ENCODE measurements at places on chromosomes 11 and 22.

GRCh38 chr22:35995772-35996171, 32.9 kb downstream of the RBFOX2 start:
- DNase-seq: no peak

DNA sequence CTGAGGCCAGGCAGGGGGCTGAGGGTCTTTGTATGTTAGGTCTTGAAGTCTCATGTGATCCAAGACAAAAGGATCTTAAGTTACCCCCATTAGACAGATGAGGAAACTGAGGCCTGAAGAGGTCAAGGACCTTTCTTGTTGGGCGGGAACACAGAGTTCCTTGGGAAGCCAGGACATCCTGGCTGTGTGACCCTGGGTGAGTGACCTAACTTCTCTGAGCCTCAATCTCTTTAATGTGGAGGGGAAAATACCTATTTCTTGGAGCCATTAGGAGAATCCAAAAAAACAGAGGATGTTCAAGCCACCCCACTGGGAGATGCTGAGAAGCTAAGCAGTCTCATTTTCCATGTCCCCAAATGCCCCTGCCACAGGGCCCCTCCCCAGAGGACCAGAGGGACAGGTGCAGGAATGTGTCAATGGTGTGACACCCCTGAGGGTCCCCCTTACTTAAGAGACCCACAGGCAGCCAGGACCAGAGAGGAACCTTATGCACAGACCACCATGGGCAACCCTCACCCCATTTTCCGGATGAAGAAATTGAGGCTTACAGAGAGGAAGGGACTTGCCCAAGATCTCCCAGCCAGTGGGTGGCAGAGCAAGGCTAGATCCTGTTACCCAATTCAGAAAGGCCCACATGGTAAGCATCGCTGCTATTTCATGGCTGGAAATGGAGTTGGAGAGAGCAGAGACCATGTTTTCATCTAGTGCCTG, 8.0 kb downstream of the RAC2 start:
- no peak for DNase-seq

DNA sequence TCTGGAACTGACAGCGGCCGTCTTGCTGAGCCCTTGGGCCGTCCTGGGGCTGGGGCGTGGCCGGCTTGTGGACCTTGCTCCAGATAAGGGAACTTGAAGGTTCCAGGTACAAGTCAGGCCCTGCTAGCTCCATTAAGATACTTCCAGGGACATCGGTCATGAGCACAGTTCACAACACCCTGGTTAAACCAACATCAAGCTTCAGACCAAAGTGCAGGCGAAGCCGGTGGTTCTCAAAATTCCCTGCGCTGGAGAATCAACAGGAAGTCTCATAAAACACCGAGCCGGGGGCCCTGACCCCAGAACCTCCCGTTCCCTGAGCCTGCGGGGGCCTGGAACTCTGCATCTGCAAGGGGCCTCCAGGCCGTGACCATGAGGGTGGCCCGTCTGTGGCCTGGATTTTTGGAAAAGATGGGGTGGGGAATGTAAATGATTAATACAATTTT, 1043.8 kb downstream of the BRD1 start:
- DNase-seq: no peak

- DNase-seq: no peak
Observed at GRCh38 chr22:27723708-27724107, 77.8 kb downstream of the MN1 start.

- no peak for DNase-seq
Observed at GRCh38 chr22:31218565-31219262, 6.6 kb downstream of the LIMK2 start.

DNA sequence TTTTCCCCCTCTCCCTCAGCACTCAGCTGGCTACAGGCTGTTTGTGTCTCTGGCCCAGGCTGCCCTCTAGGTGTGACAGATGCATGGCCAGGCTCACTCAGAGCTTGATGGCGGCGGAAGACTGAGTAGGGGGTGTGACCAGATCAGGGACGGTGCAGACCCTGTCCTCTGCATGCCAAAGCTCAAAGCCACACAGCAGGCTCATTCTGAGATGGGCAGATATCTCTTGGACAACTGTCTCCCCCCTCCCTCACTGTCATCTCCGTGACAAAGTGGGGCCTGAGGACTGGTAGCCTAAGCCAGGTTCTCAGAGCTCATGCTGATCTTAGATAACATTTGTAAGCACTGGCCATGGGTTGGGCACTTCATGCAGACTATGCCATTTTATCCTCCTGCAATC, 231.3 kb downstream of the DSCAML1 start:
- no peak for DNase-seq

GRCh38 chr11:63212742-63213141, 30.7 kb downstream of the SLC22A25 start:
- no peak for DNase-seq

DNA sequence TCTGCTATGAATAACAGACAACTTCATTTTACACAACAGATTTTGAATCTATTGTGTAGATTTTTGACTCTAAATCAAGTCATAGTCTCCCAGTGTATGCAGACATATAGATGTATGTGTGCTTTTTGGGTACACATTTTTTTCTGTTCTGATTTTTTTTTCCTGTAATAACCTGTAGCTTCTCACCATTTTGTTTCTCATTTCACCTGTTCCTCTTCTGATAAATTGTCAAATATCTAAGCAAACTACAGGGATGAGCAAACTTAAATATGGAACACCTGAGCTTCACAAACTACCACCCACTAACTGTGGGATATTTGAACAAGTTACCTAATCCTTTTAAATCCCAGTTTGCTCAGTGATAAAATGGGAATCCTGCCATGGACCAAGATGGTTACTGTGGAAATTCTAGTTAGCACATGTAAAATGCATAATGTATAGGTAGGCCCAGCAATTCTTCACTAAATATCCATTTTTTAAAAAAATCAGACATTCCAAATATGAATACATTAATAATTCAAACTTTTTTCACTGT, 15.7 kb downstream of the LGR4 start:
- DNase-seq: no peak

GRCh38 chr11:19433367-19433766, 192.6 kb upstream of the E2F8 start:
- no peak for DNase-seq

DNA sequence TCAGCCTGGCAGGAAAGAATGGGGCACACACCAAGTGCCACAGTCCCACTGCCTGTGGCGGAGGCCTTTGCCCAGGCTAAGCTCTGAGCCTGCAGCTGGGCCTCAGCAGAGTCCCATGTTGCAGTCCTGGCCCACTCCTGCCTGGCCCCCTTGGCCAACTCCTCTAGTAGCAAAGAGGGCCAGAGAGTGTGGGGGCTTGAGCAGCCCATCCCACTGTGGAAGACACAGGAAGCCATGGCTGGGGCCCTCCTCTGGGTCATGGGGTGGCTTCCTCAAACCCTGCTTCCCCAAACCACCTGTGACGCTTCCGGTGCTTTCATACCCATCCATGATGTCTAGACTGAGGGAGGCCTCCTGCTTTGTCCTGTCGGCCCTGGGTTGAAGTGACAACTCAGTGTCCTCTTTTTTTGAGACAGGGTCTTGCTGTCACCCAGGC, 5.8 kb downstream of the RPS19BP1 start:
- DNase-seq: no peak

GRCh38 chr11:111531687-111532364, 8.7 kb upstream of the LAYN start:
- no peak for DNase-seq

GRCh38 chr11:119490253-119491006, 67.5 kb upstream of the THY1 start:
- no peak for DNase-seq

DNA sequence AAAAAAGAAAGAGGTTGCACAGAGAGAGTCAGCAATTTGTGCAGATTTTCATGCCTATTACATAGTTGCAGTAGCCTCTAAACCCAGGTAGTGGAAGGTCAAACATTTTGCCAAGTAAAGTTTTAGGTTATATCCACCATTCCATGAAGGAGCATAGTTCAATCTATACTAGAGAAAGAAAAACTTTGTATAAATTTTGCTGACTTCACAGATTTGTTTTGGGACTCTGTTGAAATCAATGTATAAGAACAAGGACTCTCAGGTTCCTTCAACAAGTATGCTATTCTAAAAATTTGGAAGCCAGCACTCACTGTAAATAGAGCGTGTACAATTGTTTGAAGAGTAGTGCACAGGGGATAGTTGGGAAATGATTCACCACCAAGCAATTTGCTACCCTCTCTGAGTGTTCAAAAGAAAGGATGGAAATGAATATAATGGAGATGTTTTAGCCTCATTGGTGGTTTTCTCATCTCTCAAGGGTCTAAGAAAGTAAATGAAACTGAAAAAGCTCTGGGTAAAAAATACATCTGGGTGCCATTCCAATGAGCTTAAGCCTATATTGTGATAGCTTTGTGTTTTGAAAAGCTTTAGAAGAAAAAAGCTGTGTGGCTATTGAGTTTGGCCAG, 508.4 kb upstream of the LUZP2 start:
- DNase-seq: no peak

- DNase-seq: no peak
Observed at GRCh38 chr22:35330258-35330861, 30.7 kb downstream of the TOM1 start.

- DNase-seq: no peak
Observed at GRCh38 chr22:24482575-24482974, 12.6 kb upstream of the UPB1 start.

GRCh38 chr22:47107431-47107830, 345.0 kb downstream of the TBC1D22A start:
- no peak for DNase-seq

- peak; percentile 76 for DNase-seq
Observed at GRCh38 chr11:62546244-62546928, at the start of gene AHNAK. Gene AHNAK (minus strand): TSS chr11:62546806. CDS start chr11:62536098, 10,708 bp downstream.

GRCh38 chr11:31640611-31641010, 131.0 kb downstream of the ELP4 start:
- DNase-seq: no peak

DNA sequence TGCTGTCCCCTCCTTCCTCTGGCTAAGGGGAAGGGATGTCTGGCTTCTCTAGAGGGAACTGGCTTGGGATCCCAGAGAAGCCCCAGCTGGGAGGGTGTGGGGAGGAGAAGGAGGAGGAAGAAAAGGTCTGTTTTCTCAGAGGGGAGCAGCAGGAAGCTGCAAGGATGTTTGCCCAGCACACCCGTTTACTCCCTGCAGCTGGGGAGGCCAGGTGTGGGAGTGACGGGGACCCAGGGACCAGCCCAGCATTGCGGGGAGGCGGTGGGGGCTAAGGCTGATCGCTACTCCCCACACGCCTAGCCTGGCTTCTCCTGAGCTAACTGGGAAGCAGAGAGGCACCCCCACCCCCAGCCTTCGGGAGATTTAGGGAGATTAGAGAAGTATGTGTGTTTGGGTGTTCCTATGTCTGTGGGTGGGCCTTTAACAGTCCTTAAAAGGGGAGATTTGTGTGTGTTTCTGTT, 3.9 kb downstream of the CREB3L1 start:
- DNase-seq: no peak

GRCh38 chr11:111633756-111634362, 31.6 kb downstream of the SIK2 start:
- no peak for DNase-seq

DNA sequence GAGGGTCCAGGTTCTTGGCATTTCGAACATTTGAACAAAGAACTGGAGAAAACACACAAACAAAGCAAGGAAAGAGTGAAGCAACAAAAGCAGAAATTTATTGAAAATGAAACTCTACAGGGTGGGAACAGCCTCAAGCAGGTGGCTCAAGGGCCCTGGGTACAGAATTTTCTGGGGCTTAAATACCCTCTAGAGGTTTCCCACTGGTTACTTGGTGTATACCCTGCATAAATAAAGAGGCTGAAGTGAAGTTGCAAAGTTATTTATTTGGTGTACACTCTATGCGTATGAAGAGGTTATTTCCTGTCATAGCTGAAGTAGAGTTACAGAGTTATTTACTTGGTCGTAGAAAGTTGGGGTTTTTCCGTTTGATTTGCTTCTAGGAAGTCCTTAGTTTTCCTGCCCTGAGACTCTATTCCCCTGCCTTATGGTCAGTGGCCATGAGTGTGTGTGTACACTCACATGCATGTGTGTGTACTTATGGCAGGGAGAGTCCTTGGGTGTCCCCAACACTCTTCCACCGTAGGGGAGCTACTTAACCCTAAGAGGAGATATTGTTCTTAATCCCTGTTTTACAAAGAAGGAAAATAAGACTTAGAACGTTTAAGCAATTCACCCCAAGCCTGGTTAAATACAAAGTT, 5.6 kb upstream of the SMCO4 start:
- DNase-seq: no peak

- no peak for DNase-seq
Observed at GRCh38 chr22:24186892-24187670, 5.8 kb downstream of the SUSD2 start.

DNA sequence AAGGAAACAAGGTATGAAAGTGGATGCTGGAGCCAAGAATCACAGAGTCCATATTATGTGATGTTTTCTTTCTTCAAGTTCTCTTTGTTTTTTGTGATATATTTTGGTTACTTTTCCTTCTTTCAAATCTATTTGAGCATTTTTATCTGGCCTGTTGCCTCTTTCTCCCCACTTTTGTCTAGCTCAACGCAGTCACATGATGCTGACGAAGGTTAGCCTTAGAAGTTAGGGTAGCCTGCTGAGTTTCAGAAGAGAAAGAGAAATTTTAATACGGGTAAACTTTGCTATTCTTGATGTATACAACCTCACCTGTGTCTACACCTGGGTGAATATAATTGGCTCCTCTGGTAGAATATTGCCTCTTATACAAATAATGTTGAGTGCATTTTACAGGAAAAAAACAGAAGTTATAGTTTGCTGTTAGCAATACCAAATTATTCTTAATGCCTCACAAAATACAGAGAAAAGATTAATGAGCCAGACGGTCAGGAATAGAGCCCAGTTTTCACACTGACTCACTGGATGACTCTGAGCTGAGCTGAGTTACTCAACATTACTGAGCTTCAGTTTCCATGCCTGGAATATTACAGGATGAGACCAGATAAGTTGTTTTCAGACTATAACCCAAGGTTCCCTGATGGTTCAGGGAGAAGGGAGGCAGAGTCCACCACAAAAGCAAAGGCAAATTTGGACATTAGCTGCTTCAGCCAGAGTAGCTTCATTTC, 161.6 kb upstream of the BDNF start:
- no peak for DNase-seq

- DNase-seq: no peak
Observed at GRCh38 chr11:67588136-67588503, 4.5 kb downstream of the GSTP1 start.

GRCh38 chr11:107446822-107447431, 10.7 kb downstream of the CWF19L2 start:
- DNase-seq: no peak

- DNase-seq: no peak
Observed at GRCh38 chr11:126391970-126392632, 36.6 kb downstream of the ST3GAL4 start.

GRCh38 chr11:134062265-134063123, 6.4 kb upstream of the JAM3 start:
- DNase-seq: no peak
